ENCODE measurements at places on chromosomes 2 and 18.

GRCh38 chr2:9029721-9030120 lies 26.2 kb upstream of the MBOAT2 start:
- no peak for DNase-seq

GRCh38 chr2:72135921-72136320 lies 11.7 kb downstream of the CYP26B1 start:
- no peak for DNase-seq

DNA sequence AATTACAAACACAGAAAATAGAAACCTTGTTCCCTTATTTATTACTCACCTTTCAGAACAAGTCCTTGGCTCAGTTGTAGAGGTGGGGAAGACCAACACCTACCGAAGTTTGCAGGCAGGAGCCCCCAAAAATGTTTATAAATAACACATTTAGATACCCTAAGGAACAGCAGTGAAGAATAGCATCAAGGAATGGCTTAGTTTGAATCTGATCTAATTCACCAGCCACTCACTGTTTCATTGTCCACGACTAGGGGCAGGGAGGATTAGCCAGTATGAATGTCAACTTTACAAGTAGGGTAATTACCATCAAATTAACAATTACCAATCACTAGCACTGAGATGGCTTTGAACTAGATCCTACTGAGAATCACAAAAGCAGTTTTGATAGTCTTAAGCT lies 65.4 kb downstream of the PRPF40A start:
- DNase-seq = no peak

GRCh38 chr2:46095830-46096229 lies 201.4 kb upstream of the EPAS1 start:
- no peak for DNase-seq

DNA sequence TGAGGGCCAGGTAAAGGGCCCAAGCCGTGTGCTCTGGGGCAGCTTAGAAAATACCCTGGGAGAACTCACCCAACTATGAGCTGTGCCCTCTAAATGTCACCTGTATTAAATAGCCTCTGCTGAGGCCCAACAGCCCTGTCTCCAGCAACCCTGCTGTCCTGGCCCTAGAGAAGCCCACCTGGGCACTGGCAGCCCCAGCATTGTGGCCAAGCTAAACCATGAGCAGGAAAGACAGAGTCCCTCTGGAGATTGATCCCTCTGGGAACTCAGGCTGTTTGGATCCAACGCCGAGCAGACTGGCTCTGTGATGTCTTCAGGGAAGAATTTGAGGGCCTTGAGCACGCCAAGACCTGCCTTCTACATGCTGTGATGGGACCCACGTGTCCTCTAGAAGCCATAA lies 126.5 kb downstream of the TTC32 start:
- DNase-seq = no peak

GRCh38 chr2:235813398-235813797 lies 319.6 kb downstream of the AGAP1 start:
- DNase-seq = no peak

DNA sequence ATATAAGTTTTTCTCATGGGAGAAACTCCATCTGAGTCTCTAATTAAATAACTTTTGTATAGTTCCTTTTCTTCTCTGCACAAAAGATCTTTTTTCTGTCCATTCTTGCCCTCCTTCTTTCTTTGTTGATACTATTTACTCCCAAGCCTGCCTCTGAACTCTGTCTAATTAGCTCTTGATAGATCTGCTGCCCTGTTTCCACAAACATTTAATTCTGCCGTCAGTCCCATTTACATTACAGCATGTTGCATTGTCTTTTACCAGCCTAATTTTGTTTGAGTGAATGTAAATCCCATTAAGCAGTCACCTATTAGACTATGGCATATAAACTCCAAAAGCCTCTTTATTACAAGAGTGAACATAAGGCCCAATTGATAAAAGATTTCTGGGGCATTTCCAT lies 254.4 kb downstream of the ERBB4 start:
- DNase-seq = no peak

GRCh38 chr2:138157372-138157771 lies 193.1 kb downstream of the HNMT start:
- DNase-seq = no peak

GRCh38 chr2:85892216-85892944 lies 3.6 kb upstream of the ST3GAL5 start:
- DNase-seq = no peak

- DNase-seq = no peak
Measured at GRCh38 chr2:135202751-135203150, 150.7 kb downstream of the RAB3GAP1 start.

- no peak for DNase-seq
Measured at GRCh38 chr2:158458617-158458920, 1.8 kb downstream of the PKP4 start.

GRCh38 chr18:5159080-5159479 lies 38.0 kb downstream of the AKAIN1 start:
- no peak for DNase-seq

DNA sequence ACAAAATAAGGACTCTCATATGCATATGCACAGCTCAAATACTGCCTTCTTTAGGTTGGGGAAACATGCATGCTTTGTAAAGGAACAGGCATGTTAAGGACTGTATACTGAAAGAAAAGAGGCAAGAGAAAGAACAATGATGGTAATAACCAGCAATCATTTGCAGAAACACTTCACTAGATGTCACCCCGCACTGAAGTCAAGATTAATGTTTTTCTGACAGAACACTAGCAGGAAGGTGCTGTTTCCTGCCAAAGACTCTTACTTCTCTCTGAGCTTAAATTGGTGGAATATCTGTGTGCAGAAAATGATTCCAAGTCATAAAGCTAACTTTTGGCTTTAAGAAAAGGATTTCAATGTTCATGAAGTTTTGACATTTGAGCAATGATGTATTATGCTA lies 19.3 kb upstream of the CSRNP3 start:
- no peak for DNase-seq

- no peak for DNase-seq
Measured at GRCh38 chr2:109532728-109533076, 81.1 kb downstream of the SEPTIN10 start.

DNA sequence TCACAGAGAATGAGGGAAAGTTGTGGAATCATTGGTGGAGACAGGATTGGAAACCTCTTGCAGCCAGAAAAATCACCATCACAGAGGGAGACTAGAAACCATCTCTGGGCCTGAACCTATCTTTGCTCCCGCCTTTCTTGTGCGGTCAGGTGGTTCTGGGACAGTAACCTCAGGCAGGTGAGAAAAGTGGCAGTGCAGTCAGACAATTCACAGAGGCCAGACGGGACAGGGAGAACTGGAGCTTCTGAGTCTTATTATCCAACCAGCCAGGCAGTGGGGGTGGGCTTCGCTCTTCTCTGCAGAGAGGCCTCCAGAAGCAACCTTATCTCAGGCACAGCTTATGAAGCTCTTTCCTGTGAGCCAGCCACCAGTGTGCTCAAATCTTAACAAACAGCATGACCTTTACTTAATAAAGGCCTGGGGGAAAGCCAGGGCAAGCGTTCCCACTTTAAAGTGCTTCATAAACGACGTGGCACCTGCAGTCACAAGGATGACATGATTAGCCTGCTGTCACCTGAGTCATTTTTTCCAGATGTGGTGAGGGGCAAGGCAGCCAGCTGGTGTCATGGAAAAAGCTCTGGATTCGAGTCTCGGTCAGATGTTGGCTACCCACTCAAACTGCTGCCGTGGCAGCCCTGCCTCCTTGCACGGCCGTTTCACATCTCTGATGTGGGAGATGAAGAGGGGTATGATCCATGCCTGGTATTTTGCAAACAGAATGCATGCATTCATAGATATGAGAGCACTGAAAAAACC lies 109.7 kb downstream of the B3GNT2 start:
- no peak for DNase-seq

DNA sequence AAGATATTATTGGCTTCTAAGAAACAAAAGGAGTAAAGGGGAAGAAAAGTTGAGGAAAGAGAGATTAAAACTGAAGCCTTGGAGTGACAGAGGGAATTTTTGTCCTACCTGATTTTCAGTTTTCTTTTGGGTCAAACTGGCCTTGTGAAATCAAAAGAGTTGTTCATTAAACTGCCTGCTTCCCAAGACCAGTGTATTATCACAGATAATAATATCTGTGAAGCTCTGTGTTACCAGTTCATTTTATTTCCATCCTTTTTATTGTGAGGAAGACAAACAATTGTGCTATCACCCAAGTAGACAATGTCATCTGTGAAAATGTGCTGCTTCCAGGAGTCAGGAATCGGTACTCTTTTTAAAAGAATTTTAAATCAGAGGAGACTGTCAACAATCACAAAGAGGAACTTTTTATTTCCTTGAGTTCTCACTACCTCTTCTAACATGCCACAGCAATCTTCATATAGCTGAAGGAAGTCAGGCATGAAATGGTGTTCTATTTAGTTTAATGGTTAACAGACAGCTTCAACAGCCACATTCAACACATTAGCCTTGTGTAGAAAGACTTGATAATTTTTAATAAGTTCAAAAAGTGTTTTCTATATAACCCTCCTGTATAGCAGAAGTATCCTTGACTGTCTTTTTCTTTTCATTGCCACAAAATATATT lies 554.8 kb downstream of the PIK3C3 start:
- no peak for DNase-seq

DNA sequence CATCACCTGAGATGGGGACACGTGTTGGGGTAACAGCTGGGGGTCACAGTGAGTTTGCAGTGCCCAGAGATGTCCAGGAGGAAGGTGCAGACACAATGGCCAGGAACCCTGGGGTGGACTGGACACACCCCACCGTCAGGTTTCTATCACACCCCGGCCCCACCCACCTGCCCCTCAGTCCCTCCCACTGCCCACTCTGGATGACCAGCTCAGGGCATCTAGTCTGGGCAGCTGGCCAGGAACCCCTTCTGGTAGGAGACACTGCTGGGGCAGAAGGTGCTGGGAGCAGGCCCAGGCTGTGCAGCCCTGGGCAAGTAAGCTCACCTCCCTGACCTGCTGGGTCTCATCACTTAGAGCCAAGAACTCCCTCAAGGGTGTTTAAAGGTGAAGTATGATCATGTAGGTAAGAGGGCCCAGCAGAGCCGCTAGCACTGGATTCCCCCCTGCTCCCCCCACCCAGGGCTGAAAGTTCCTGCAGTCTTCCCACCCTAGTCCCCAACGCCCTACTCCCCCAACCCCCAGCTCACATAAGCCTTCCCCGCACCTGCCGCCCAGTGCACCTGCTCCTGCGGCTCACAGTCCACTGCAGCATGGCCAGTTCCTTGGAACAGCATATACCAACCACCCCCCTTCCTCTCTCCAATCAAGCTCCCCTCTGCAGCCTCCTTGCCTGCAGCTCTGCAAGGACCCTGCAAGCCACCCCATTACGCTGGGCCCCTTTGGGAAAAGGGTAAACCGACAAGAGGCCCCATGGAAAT lies 17.3 kb downstream of the BIN1 start:
- DNase-seq = no peak

DNA sequence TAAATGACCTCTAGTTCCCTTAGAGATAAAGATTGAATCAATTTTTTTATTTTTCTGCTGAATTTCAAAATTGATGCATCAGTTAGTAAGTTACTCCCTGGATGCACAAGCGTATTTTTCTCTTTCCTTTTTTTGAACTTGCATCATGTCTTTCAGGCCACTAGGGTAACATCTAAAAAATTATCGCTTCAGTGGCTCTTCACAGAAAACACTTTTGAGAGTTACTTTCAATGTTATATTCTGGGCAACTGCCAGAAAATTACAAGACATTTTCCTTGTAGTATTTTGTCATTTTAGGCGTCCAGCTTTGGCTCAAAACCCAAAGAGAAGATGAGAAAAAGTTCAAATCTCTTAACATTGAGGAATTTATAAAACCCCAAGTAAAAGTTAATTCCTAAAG lies 59.8 kb downstream of the DSEL start:
- no peak for DNase-seq

Measured in T-helper 22 cell (primary cell).